ENCODE measurements at places on chromosomes 3 and 15.

- DNase-seq, result no peak
These were observed 30.0 kb upstream of the NR2E3 start for GRCh38 chr15:71780115-71780976.

- DNase-seq, result peak; percentile 53
These were observed 187.1 kb upstream of the DNAJC19 start for GRCh38 chr3:181176601-181177000.

- no peak for DNase-seq
These were observed 10.0 kb downstream of the SNTN start for GRCh38 chr3:63662500-63662899.

DNA sequence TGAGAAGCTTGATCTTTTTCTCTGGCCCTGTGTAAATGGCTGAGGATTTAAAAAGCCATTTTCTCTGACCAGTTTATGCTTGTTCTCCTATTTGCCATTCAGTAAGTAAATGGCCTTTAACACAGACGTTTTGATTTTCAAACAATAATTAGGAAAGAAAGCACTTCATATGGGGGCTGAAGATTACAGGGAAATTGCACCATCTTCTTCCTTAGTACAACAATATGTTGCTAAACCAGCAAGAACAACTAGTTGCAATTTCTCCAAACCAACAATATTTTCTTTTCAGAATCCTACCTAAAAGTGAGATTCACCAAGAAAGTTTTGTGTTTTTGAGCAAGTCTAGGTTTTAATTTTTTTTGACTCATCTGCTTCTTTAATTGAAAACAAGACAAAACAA, 80.5 kb upstream of the CCNL1 start:
- DNase-seq, result no peak

GRCh38 chr3:129248286-129248979, 973 bp upstream of the COPG1 start:
- DNase-seq, result no peak

- DNase-seq, result peak; percentile 34
These were observed 80.4 kb downstream of the ADAM10 start for GRCh38 chr15:58669108-58669507.

GRCh38 chr3:36212251-36212650, 168.1 kb upstream of the STAC start:
- no peak for DNase-seq

DNA sequence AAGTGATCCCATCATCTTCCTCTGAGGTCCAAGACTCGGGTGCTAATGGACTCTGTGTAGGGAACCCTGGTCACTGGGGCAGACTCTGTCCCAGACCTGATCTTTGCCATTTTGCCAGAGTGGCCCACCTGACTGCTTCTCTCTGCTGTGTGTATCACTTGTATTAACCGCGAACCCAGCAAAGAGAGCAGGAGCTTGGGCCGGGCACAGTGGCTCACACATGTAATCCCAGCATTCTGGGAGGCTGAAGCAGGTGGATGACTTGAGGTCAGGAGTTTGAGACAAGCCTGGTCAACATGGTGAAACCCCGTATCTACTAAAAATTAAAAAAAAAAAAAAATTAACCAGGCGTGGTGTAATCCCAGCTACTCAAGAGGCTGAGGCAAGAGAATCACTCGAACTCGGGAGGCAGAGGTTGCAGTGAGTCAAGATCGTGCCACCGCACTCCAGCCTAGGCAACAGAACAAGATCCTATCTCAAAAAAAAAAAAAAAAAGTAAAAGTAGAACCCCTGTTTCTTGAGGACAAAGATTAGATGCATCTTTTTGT, 32.9 kb upstream of the CYP11A1 start:
- no peak for DNase-seq

DNA sequence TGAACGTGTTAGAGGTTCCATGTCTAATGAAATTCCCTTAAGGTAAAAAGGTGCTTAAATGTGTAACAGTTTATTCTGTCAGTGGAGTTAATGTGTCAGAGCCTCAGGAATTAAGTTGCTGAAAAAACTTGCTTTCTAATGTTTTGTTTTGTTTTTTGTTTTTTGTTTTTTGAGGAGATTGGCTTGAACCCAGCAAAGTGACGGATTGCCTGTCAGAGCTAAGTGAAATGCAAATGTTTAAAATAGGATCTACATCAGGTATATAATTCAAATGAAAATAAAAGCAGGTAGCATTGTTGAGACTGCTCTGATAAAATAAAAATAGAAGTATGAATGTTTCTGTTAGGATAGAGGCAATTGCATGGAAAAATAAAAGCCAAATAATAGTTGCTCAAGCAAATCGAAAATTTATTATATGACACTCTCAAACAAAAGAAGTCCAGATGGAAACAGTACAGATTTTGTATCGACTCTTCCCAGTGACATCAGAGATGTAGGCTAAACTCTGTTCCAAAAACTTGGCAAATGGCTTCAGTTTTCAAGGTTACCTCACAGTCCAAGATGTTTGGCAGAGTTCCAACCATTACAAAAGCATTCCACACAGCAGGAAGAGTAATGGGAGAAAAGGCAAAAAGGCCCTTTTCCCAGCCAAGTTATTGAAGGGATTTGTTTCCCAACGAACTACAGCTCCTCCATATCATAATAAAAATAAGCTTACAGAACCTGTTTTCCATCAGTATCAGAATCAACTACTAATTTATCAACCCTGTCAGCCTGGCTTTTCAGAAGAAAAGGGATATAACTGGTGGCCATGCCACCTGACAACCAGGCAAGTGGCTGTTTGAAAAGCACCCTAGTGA, 291.0 kb downstream of the TBL1XR1 start:
- DNase-seq, result peak; percentile 63

- DNase-seq, result no peak
These were observed 213.0 kb downstream of the SSR3 start for GRCh38 chr3:156341831-156342416.

GRCh38 chr15:35514759-35515158, 31.2 kb downstream of the DPH6 start:
- no peak for DNase-seq

- DNase-seq, result no peak
These were observed 182.5 kb downstream of the OPA1 start for GRCh38 chr3:193775421-193776077.

- no peak for DNase-seq
These were observed 205.6 kb downstream of the CADM2 start for GRCh38 chr3:85164436-85164835.

Data from NCI-H510A treated with DMSO at 0.1 percent for 48 hours (cell line).